ENCODE measurements at places on chromosomes 6 and 20.

- H3K4me3 ChIP-seq = no peak overlapping the region
- no peak overlapping the region for H3K27ac ChIP-seq
- no peaks in the 10 kb centered on the region for H3K36me3 ChIP-seq
- H3K27me3 ChIP-seq = no peaks in the 10 kb centered on the region
Observed at GRCh38 chr6:170221753-170222400, 69.0 kb downstream of the DLL1 start.

GRCh38 chr6:119313937-119314884 lies 35.4 kb downstream of the MAN1A1 start:
- no peak overlapping the region for H3K4me3 ChIP-seq
- H3K4me1 ChIP-seq = no peaks in the 10 kb centered on the region
- no peak overlapping the region for H3K27ac ChIP-seq
- no peaks in the 10 kb centered on the region for H3K27me3 ChIP-seq
- no peaks in the 10 kb centered on the region for H3K36me3 ChIP-seq

DNA sequence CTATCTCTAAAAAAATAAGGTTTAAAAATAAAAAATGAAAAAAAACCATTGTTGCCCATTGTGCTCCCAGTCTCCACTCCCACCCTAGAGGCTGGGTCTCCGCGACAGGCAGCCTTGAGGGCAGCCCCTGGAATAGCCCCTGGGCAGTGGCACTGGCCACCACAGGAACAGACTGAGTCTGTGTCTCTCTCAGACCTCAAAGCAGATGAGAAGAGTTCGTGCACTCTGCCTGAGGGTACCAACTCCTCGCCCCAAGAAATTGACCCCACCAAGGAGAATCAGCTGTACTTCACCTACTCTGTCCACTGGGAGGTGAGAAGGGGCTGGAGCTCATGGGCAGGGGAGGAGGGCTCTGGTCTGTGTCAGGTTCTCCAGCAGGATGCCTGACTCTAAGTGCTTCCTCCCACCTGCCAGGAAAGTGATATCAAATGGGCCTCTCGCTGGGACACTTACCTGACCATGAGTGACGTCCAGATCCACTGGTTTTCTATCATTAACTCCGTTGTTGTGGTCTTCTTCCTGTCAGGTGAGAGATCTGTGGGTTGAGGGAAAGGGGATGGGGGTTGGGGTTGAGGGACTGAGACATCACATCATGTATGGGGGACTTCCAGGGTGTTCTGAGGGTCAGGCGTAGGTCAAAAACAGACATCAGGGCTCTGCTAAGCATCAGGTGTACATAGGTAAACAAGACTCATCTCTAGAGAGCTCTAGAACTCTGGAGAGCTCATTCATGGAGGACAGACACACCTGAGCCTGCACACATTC lies 35.6 kb downstream of the TM9SF4 start:
- no peak for DNase-seq
- peaks cover 53% of the 10 kb centered on the region for H3K36me3 ChIP-seq
- no peaks in the 10 kb centered on the region for H3K27me3 ChIP-seq
- H3K4me1 ChIP-seq = no peaks in the 10 kb centered on the region
- H3K4me3 ChIP-seq = no peak overlapping the region

GRCh38 chr6:48766349-48766748 lies 655.4 kb upstream of the PTCHD4 start:
- no peak for DNase-seq
- H3K4me1 ChIP-seq = no peaks in the 10 kb centered on the region
- H3K27me3 ChIP-seq = no peaks in the 10 kb centered on the region
- no peaks in the 10 kb centered on the region for H3K36me3 ChIP-seq
- no peak overlapping the region for H3K27ac ChIP-seq

GRCh38 chr6:64955435-64955848 lies 751.6 kb downstream of the EYS start:
- DNase-seq = no peak
- no peaks in the 10 kb centered on the region for H3K27me3 ChIP-seq
- H3K4me1 ChIP-seq = no peaks in the 10 kb centered on the region
- no peak overlapping the region for H3K27ac ChIP-seq

DNA sequence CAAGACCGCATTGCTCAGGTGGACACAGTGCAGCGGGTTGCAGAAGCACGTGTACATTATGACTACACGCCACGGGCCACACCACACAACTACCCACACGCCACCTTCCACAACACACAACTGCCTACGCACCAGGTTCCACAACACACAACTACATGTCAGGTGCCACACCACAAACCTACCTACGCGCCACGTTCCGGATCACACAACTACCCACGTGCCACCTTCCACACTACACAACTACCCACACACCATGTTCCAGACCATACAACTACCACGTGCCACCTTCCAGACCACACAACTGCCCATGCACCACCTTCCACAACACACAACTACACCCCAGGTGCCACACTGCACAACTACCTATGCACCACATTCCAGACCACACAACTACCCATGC lies 20.5 kb downstream of the THBS2 start:
- H3K4me1 ChIP-seq = no peaks in the 10 kb centered on the region
- no peaks in the 10 kb centered on the region for H3K36me3 ChIP-seq
- H3K4me3 ChIP-seq = no peak overlapping the region
- no peaks in the 10 kb centered on the region for H3K27me3 ChIP-seq

DNA sequence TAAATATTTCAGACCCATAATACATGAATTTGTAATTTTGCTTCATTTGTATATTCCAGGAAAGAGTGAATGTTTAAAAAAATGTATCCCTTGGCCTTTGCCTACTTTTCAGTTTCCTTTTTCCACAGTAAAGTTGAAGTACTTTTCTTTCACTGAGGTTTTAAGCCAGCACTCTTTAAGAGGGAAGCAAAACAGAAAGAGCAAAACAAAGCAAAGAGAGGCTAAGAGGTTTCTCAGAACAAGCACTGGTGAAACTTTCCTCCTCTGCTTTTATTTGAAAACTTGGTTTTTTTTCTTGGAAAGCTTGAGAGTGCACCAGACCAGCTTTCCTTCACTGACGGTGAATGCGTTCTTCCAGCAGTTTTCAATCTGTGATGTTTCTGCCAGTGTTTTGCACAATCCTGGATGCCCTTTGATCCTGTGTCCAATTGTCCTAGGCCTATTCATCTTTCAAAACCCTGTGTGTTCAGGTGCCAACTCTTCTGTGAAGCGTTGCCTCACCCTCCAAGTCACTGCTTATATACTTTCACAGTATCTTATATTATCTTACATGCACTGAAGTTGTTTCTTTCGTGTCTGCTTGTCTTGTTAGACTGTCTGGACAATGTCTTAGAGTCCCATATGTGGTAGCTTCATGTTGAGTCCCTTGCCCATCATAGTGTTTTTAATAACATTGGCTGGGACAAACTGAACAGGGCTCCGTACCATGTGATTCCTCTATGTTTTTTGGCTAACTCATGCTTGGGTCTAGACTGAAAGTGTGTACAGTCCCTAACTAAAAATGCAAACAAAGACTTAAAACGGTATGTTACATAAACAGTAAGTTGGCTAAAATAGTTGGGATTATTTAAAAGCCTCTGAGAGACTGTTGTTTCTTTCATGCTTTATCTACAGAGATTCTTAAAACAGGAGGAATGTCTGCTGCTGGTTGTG lies 1.9 kb downstream of the RNF217 start:
- H3K4me3 ChIP-seq = no peak overlapping the region
- peaks cover 9% of the 10 kb centered on the region for H3K4me1 ChIP-seq
- no peaks in the 10 kb centered on the region for H3K36me3 ChIP-seq
- no peak for DNase-seq
- no peaks in the 10 kb centered on the region for H3K27me3 ChIP-seq

- no peaks in the 10 kb centered on the region for H3K27me3 ChIP-seq
- H3K4me1 ChIP-seq = no peaks in the 10 kb centered on the region
- H3K27ac ChIP-seq = no peak overlapping the region
- no peak overlapping the region for H3K4me3 ChIP-seq
- no peaks in the 10 kb centered on the region for H3K36me3 ChIP-seq
- no peak for DNase-seq
Observed at GRCh38 chr6:155374681-155375080, 60.4 kb upstream of the TFB1M start.

DNA sequence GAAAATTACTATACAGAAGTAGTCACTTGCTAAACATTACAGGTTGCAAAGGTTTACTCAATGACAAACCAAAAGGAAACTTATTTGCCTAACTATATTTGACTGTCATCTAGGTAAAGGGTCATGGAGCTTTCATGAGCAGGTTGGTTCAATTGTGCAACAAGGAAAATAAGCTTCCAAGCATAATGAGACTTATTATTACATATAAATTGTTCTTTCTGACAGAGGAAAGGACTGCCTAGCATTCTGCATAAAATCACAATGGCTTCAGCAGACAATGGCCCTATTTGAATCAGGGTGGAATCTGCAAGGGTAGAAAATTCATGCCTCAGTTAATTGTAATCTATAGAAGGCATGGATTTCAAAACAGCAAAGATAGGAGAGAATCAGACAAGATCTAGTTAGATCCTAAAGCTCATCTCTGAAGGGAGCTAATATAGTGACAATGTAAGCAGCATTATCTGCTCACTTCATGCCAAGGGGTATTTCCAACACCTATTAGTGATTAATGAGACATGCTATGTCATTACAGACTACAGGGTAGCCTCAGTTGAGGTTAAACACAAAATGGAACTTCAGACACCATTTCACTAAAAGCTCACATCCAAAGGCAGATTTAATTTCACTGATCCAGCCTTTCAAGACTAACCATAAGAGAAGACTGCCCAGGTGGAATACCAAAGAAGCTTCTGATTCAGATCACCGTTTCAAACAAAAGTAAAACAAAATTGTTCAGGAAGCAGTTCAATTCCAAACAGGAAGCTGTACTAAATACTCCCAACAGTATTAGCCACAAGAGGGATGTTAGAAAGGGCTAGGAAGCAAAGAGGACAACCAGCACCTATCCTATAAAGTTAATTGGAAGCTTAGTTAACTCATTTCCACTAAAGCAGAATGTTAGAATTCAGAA lies 8.5 kb downstream of the STAU1 start:
- peak overlapping the region; percentile 35 for H3K27ac ChIP-seq
- H3K27me3 ChIP-seq = no peaks in the 10 kb centered on the region
- no peaks in the 10 kb centered on the region for H3K36me3 ChIP-seq
- H3K4me1 ChIP-seq = peaks cover 47% of the 10 kb centered on the region
- DNase-seq = no peak
- no peak overlapping the region for H3K4me3 ChIP-seq

GRCh38 chr6:124197148-124197547 lies 393.5 kb downstream of the NKAIN2 start:
- no peaks in the 10 kb centered on the region for H3K36me3 ChIP-seq
- no peaks in the 10 kb centered on the region for H3K4me1 ChIP-seq
- no peak overlapping the region for H3K4me3 ChIP-seq
- no peaks in the 10 kb centered on the region for H3K27me3 ChIP-seq
- H3K27ac ChIP-seq = no peak overlapping the region

DNA sequence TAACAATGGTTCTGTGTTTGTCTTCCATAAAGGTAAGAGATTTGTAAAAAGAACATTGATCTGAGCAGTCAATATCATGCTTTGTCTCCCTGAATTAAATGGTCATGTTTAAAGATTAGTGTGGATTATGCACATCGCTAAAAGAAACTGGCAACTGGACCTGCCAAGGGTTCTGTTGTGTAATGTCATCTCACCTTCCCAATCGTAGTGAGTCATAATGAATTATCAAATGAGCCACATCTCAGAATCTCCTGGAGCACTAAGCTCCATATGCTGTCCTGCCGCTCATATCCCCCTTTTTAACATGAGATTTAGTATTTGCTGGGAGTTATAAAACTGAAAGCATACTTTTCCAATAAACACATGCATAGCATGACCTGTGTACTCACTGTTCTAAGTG lies 187.0 kb upstream of the OPRM1 start:
- DNase-seq = no peak
- no peak overlapping the region for H3K27ac ChIP-seq
- no peak overlapping the region for H3K4me3 ChIP-seq
- H3K4me1 ChIP-seq = peaks cover 24% of the 10 kb centered on the region

- H3K27ac ChIP-seq = no peak overlapping the region
- peaks cover 6% of the 10 kb centered on the region for H3K4me1 ChIP-seq
- H3K36me3 ChIP-seq = no peaks in the 10 kb centered on the region
- no peak for DNase-seq
- no peaks in the 10 kb centered on the region for H3K27me3 ChIP-seq
Observed at GRCh38 chr6:128631031-128631430, 110.6 kb upstream of the PTPRK start.

GRCh38 chr20:36104244-36104643 lies 50.3 kb upstream of the EPB41L1 start:
- peak overlapping the region; percentile 87 for H3K27ac ChIP-seq
- H3K4me3 ChIP-seq = no peak overlapping the region
- H3K4me1 ChIP-seq = peaks cover 51% of the 10 kb centered on the region
- no peaks in the 10 kb centered on the region for H3K27me3 ChIP-seq
- DNase-seq = no peak

- no peaks in the 10 kb centered on the region for H3K27me3 ChIP-seq
- no peak for DNase-seq
- H3K4me1 ChIP-seq = no peaks in the 10 kb centered on the region
Observed at GRCh38 chr20:39661833-39662232, 699.7 kb downstream of the DHX35 start.

GRCh38 chr6:147311218-147311617 lies 107.0 kb downstream of the STXBP5 start:
- no peak for DNase-seq
- H3K4me3 ChIP-seq = no peak overlapping the region
- H3K36me3 ChIP-seq = no peaks in the 10 kb centered on the region
- H3K4me1 ChIP-seq = no peaks in the 10 kb centered on the region
- no peak overlapping the region for H3K27ac ChIP-seq

- H3K27me3 ChIP-seq = no peaks in the 10 kb centered on the region
- H3K4me3 ChIP-seq = no peak overlapping the region
- H3K27ac ChIP-seq = no peak overlapping the region
- H3K4me1 ChIP-seq = peaks cover 15% of the 10 kb centered on the region
- H3K36me3 ChIP-seq = no peaks in the 10 kb centered on the region
Observed at GRCh38 chr6:16733085-16733484, 28.2 kb downstream of the ATXN1 start.

- no peaks in the 10 kb centered on the region for H3K36me3 ChIP-seq
- H3K27me3 ChIP-seq = no peaks in the 10 kb centered on the region
- DNase-seq = no peak
- no peak overlapping the region for H3K4me3 ChIP-seq
- H3K27ac ChIP-seq = no peak overlapping the region
- no peaks in the 10 kb centered on the region for H3K4me1 ChIP-seq
Observed at GRCh38 chr6:16806363-16806762, 45.1 kb upstream of the ATXN1 start.

DNA sequence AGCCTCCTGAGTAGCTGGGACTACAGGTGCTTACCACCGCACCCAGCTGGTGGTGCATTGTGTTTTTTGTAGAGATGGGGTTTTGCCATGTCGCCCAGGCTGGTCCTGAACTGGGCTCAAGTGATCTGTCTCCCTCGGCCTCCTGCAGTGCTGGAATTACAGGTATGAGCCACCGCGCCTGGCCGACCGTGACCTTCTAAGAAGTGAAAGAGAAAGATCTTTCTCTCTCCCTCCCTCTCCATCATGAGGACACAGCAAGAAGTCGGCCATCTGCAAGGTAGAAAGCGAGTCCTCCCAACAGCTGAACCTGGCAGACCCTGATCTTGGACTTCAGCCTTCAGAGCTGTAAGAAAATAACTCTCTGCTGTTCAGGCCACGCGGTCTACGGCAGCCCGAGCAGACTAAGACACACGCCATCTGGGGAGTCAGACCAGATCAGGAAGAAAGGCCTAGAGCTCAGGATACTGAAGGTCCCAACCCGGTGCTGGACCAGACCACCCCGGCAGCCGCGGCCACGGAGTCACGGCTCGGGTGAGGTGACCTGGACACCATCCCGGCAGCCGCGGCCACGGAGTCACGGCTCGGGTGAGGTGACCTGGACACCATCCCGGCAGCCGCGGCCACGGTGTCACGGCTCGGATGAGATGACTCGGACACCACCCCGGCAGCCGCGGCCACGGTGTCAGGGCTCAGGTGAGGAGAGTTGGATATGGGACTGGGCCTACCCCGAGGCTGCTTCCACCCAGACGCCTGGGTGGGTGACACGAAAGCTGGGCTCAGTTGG lies 9.6 kb downstream of the GMEB2 start:
- H3K27me3 ChIP-seq = no peaks in the 10 kb centered on the region
- no peaks in the 10 kb centered on the region for H3K36me3 ChIP-seq
- no peak for DNase-seq
- H3K4me3 ChIP-seq = no peak overlapping the region
- H3K4me1 ChIP-seq = no peaks in the 10 kb centered on the region

Measured in pancreas (tissue), 10 donors.